ENCODE measurements at places on chromosomes 2 and 18.

DNA sequence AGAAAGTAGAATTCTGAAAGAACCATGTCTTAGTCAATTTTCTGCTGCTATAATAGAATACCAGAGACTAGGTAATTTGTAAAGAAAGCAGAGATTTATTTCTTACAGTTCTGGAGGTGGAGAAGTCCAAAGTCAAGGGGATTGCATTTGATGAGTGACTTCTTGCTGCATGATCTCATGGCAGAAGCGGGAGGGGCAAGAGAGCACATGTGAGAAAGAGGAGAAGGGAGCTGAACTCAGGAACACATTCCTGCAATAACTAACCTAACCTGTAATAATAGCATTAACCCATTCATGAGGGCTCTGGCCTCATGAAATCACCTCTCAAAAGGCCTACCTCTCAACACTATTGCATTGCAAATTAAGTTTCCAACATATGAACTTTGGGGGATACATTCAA lies 797.5 kb upstream of the POU3F3 start:
- DNase-seq = no peak

DNA sequence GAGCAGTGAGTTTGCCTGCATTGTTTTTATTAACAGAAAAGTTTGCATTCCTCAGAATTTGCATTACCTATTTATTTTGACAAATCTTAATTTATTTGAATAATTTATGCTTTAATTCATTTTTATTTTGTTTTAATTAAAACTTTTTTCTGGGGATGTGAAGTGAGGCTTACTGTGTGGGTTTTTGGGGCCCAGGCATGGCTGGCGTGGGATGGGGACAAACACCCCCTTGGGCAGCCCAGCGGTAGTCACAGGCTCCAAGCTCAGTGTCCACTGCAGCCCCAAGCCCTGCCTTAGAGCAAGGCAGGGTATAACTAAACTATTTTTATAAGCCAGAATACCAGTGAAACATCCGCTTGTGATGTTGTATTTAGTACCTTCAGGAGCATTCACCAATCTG lies 95.7 kb upstream of the PXDN start:
- no peak for DNase-seq

- DNase-seq = no peak
Observed at GRCh38 chr2:16473575-16473974, 192.1 kb downstream of the CYRIA start.

- no peak for DNase-seq
Observed at GRCh38 chr18:2971741-2972552, 41.0 kb downstream of the LPIN2 start.

- DNase-seq = peak; percentile 83
Observed at GRCh38 chr2:134137182-134137611, 116.7 kb upstream of the MGAT5 start.
